Stimulated activated CD8-positive, alpha-beta memory T cell treated with anti-CD3 and anti-CD28 coated beads, Interleukin-4, amount 100 ng/mL, for 4 hours (primary cell): ENCODE measurements at places on chromosomes 13 and 19.

DNA sequence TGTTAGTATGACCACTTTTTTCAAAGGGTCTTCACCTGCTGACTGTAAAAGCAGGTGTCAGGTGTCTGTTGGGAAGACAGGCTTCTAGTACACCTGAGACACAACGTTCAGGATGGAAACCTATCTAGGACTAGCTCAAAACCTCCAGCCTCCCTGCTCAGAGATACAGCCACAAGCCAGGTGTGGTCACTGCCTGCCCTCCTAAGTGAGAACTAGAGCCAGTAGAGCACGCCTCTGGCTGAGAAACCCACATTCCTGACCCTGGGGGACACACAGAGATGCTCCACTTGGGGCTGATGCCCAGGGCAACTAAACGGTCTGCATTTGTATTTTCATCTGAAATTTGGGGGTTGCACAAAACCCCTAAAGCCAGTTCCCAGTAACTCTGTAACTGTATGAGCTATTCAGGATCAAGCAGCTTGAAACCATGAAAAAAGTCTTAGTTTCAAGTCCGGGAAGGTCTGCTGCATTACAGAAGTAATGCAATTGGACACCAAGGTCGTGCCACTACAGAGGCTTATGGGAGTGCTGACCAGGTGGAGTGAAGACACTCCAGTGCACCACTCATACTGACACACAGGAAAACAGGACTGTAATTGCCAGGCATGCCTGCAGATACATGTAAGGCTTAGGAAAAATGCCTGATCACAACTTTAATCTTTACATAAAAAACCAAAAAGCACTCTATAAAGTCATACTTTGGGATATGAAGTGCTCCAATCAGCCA, 27.8 kb downstream of the ANKRD10 start:
- no peak for DNase-seq

DNA sequence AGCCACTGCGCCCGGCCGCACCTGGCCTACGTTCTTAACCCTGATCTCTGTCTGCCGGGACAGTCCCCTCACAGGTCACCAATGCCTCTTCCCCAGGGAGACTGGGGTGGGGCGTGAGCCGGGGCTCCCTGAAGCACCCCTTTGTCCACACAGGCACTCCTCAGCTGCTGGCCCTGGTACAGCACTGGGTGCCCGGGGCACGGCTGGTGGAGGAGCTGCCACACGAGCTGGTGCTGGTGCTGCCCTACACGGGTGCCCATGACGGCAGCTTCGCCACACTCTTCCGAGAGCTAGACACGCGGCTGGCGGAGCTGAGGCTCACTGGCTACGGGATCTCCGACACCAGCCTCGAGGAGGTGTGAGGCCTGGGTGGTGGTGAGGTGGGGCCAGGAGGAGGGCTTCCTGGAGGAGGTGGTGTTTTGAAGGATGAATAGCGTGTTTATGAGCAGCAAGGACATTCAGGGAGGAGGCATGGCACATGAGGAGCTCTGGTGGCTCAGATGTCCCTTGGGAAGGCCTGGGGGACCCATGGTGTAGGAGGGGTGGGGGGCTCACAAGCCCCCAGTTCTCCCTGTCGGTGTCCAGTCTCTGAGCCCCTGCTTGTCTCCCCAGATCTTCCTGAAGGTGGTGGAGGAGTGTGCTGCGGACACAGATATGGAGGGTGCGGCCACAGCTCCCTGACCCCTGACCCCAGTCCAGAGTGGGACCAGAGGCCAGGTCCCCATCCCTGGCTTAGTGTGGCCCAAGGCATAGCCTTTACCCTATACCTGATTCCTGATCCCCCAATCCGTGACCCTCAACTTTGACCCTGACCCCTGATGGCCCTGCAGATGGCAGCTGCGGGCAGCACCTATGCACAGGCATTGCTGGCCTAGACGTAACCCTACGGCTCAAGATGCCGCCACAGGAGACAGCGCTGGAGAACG, 13.5 kb upstream of the ARHGAP45 start:
- DNase-seq = no peak

DNA sequence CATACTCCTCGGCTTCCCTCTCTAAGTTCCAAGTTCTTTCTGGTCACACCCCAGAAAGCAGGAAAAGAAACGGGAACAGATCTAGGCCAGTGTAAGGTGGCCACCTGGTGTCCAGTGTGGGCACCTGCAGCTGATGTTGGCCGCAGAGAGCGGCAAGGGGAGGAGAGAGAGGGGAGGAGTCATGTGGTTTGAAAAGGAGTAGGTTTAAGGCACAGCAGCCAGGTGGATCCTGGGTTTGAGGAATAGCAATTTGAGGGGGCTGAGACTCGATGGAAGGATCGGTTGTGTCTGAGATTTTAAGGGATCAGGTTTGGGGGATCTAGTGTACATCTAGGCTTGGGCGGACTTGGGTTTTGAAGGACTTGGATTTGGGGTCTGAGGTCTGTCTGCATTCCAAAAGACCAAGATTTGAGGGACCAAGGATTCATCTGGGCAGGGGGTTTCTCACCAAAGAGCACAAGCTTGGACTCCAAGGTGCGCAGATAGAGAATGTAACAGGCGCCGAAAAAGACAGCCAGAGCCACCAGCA, 1.2 kb downstream of the RABAC1 start:
- DNase-seq = no peak

- DNase-seq = no peak
Observed at GRCh38 chr13:94914895-94915294, 202.6 kb upstream of the SOX21 start.

DNA sequence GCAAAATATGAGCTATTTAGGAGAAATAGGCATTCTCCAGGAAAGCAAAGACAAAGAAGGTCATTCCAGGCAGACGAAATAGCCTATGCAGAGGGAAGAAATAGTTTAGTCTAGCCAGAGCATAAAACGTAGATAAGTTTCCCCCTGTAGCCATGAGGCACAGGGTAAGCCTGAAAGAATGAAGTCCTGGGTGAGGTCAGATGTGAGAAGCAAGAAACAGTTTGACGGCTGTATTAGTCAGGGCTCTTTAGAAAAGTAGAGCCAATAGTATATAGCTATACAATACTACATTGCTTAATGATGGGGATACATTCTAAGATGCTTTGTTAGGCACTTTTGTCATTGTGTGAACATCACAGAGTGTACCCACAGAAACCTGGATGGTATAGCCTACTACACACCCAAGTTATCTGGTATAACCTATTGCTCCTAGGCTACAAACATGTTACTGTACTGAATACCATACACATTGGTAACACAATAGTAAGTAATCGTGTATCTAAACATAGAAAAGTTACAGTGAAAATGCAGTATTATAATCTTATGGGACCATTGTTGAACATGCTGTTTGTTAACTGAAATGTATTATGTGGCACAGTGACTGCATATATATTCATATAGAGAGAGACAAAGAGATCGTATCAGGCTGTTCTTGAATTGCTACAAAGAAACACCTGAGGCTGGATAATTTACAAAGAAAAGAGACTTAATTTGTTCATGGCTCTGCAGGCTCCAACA, 59.3 kb upstream of the WDFY2 start:
- DNase-seq = no peak

- no peak for DNase-seq
Observed at GRCh38 chr13:70964874-70965273, 856.6 kb upstream of the KLHL1 start.

DNA sequence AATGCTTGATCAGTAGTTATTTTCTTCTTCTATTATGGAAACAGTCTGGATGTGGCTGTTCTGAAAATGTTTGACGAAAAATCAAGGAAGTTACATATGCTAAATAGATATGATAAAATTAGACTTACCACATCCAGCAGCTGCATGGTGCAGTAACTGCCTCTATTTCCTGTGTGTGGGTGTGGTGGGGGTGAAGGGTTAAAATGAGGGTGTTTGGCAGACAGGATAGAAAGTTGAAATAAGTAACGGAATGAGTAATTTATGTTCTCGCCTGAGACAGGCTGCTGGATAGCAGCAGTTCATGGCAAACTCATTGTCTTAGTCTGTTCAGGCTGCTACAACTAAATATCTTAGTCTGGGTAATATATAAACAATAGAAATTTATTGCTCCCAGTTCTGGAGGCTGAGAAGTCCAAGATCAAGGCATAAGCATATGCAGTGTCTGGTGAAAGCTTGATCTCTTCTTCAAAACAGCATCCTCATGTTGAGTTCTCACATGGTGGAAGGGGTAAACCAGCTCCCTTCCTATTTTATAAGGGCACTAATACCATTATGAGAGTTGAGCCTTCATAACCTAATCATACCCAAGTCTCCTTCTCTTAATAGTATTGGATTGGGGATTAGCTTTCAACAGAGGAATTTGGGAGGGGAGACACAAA, 1248.9 kb downstream of the SLITRK5 start:
- DNase-seq = peak; percentile 8

- no peak for DNase-seq
Observed at GRCh38 chr19:426725-427445, 17.9 kb upstream of the C2CD4C start.

- DNase-seq = no peak
Observed at GRCh38 chr13:34897220-34897619, 44.9 kb upstream of the NBEA start.

DNA sequence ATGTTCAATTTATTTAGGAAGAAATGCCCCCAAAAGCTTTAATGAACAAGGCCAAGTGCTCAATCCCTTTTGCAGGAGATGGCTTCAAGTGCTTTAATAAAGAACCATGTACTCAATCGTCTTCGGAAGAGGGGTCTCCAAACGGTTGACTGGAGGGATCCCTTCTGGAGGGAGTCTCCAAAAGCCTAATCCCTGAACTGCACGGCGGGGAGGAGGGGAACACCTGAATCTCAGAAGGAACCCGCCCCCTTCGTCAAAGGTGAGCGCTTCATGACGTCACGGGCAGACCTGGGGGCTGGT, 505 bp downstream of the PAF1 start:
- peak; percentile 65 for DNase-seq

GRCh38 chr19:40089462-40089861, 1.3 kb downstream of the ZNF780A start:
- DNase-seq = no peak

GRCh38 chr13:26390203-26390602, 136.3 kb downstream of the CDK8 start:
- no peak for DNase-seq

GRCh38 chr13:20390526-20391175, 135.0 kb downstream of the CRYL1 start:
- DNase-seq = no peak
